Lower leg skin (tissue), 4 donors: ENCODE measurements at places on chromosomes 16 and 17. TPM values are rescaled to one million over a fixed set of nuclear protein-coding genes. Genes with fewer than 3 reads are reported as not detected.

- DNase-seq, result no peak
These were observed 250.2 kb downstream of the HS3ST4 start for GRCh38 chr16:25941800-25942499.

DNA sequence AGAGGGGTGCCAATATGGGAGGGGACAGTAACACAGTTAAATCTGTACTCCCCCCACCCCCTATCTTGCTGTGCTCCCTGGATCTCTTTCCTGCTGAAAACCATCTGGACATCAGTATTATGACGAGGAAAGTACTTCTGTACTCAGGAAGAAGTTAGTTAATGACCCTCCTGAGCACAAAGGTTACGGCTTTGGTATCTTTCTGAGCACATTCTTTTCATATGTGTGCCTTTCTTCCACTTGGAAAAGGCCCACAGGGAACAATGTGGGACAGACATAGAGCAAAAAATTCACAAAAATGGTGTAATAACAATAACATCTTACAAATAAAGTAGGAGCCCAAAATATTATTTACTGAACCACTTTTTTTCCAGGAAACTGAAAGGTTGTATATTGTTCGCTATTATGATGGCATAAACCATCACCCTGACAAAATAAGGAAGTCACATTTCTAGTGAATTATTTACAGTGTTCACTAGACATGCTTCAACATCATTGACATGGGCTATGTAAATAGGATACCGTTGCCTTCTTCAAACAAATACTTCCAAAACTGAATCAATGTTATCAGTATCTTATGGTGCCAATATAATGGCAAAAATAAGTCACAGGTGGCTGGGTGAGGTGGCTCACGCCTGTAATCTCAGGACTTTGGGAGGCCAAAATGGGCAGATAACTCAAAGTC, 5.5 kb downstream of the WIPI1 start:
- no peak for DNase-seq

DNA sequence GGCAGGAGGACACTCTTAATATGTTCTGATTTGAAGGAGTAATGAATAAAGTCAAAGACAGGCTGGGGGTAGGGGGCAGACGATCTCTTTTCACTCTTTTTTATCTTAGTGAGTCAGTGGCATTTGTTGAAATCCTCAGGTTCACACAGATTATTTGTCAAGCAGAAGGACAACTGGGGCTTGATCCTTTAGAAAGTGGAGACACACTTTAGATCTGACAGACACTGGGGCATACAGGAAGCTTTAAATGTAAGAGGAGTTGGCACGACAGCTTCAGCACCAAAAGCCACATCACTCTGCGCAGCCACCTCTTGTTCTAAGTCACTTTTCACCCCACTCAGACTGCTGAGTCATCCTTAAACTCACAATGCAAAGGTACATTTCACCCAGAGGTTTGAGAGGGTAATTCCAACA, 121.5 kb downstream of the STXBP4 start:
- DNase-seq, result no peak

GRCh38 chr16:16021988-16022682, 72.7 kb downstream of the ABCC1 start:
- peak; percentile 92 for DNase-seq

DNA sequence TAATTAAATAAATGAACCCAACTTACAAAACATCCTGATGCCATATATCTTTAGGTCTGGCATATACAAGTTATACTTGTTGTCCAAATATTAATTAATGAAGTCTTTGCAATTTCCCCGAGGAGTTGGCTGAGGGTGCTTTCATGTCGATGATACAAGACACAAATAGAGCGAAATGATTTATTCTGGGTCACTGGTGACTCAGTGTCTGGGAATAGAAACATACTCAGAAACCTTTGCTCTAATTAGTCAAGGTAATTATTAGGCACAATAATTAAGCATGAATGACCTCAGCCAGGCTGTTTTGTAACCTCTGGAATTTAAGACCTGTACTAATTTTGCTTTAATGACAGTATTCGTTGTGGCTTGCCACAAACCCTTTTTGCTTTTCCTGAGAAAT, 37.0 kb upstream of the HAPSTR1 start:
- no peak for DNase-seq

- DNase-seq, result no peak
These were observed 388.5 kb upstream of the CA10 start for GRCh38 chr17:52546990-52547389.

- DNase-seq, result no peak
These were observed 681 bp upstream of the MAPT start for GRCh38 chr17:45893725-45894021.

GRCh38 chr17:76200354-76200753, 39.9 kb downstream of the RNF157 start:
- DNase-seq, result no peak

DNA sequence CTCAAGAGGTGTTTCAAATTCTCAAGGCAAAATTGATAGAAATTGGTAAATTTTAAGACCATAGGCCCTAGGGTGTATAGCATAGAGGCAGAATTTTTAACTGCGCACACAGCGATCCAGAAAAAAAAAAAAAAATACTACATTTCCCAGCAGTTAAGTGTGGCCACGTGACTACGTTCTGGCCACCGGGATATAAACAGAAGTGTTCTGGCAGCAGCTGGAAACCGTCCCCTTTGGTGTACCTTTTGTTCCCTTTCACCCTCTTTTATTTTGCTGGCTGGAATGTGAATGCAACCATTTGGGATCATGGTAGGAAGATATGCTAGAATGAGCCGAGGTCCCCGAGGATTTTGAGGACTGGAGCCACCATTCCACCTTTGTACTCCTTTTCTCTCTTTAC, 52.7 kb upstream of the AKAP1 start:
- no peak for DNase-seq

DNA sequence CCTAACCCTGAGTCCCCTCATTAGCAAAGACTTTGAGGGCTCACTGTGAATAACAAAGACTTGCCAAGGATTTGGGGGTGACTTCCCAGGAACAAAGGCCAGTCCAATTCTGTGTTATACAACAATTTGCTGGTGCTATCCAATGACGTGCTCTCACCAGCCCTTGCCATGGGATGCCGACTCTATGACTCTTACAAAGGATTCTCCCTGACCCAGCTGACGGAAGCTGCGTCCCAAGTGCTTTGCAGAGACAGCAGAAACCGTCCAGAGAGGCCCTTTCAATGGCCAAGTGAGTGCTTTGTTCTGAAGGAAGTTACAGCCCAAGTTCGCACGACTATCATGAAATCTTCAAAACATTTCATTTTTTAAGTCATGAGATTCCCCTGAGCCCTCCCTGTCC, 345.3 kb upstream of the TNRC6C start:
- DNase-seq, result peak; percentile 81

GRCh38 chr16:2675021-2675420, 7.3 kb upstream of the KCTD5 start:
- DNase-seq, result no peak

DNA sequence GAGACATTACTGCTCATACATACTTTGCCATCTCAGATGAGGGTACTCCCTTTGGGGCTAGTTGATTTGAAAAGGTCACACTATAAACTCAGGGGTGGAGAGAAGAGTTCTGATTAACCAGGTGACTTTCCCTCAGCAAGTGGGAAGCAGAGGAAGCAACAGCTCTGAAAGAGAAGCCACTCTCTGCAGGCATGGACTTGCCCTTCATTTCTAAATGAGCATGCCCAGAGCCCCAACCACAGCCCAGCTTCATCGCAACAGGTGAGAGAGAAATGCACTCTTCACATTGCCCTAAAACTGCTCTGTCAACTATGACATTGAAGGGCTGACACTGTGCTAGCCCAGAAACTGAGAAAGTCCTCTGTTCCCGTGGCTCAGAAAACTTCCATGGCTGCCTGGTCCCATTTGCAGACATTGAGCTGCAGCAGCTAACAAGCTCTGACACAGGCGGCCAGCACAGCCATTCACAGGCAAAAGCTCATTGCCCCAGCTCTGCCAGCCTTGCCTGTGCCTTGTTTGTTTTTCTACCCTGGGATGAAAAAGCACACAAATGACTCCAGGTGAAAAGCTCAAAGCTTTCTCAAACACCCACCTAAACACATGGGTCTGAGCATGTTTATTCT, 419.8 kb upstream of the DYNLRB2 start:
- DNase-seq, result no peak

DNA sequence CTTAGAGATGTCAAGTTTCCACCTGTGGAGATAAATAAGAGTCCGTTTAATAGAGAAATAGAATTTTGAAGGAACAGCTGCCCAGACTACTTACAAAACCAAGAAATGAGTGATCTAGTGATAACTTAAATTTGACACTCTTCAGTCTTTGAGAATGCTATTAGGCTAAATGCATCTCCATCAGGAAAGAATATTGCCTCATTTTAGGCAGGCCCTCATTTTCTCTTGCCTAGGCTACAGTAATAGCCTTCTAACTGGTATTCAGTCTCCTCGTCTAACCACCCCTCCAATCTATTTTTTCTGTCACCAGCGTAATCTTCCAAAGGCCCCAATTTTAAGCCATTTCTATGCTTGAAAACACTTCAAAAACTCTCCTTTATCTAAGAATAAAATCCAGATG, 537.8 kb upstream of the CA10 start:
- no peak for DNase-seq

GRCh38 chr16:16867973-16868372, 489.0 kb downstream of the NPIPA7 start:
- no peak for DNase-seq

GRCh38 chr17:10737168-10737622, 7.4 kb upstream of the TMEM220 start:
- DNase-seq, result peak; percentile 53

DNA sequence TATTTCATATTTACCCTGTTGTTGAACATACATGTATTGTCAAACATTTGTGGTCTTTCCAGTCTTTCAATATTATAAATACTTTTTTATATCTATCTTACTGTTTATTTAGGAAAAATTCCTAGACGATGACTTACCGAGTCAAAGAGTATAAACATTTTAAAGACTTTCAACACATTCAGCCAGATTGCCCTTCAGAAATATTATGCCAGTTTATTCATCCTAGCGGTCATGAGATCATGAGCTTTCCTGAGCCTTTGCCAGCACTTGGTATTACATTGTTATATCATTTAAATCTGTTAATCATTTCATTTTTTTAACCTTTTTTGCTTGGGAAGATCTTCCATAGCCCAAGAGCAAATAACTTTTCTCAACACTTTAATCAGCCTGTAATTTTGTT, 197.4 kb downstream of the SPECC1 start:
- no peak for DNase-seq

- DNase-seq, result no peak
These were observed 12.3 kb upstream of the FASN start for GRCh38 chr17:82110298-82110697.

- DNase-seq, result no peak
These were observed 9.0 kb downstream of the TXNL4B start for GRCh38 chr16:72084445-72084844.

DNA sequence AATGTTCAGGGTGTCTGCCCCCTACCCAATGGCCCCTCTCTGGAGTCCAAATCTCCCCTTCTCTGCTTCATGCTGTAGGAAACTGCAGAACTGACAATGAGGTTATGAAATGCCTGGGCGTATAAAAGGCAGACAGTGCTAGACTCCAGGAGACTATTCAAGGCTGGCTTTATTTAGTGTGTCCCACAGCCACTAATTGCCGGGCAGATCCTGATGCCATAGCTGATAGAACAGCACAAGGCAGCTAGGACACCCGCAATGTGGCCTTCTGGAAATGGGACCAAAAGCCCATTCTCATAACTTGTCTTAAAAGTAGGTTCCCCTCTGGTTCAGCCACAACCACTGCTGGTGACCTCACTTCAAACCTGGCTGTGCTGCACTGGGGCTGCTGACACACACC, 28.5 kb upstream of the CD300E start:
- DNase-seq, result no peak

- no peak for DNase-seq
These were observed 57.3 kb downstream of the MAF start for GRCh38 chr16:79543219-79543618.

- no peak for DNase-seq
These were observed 6.7 kb downstream of the CAMTA2 start for GRCh38 chr17:4980644-4981216.

- DNase-seq, result no peak
These were observed 167.2 kb downstream of the CYB561 start for GRCh38 chr17:63278728-63279442.

GRCh38 chr16:75479421-75479990, 15.0 kb upstream of the TMEM170A start:
- no peak for DNase-seq

GRCh38 chr17:48439110-48439850, 9.3 kb upstream of the SKAP1 start:
- no peak for DNase-seq

GRCh38 chr17:81132770-81133723, 32.3 kb upstream of the PVALEF start:
- DNase-seq, result no peak

- DNase-seq, result no peak
These were observed 12.8 kb upstream of the PRR14 start for GRCh38 chr16:30637944-30638343.

DNA sequence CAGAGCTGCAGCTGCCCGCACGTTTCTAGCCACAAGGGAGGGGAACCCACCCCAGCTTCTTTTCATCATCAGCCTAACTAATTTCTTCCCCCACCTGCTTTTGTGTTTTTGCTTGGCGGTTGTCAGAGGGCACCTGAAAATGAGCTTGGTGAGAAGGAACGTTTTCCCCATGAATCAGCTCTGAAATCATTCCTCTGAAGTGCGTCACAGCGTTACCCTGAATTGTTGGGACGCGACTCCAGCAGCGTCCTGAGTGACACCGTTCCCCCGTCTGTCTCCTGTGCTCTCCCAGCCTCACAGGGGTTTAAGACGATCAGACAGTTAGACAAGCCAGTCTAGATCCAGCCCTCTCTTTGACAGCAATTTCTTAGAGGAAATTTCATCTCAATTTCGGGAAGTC, 722.9 kb upstream of the EEF2KMT start:
- DNase-seq, result no peak

The CDRT4 gene
- total RNA-seq, result 3.8 TPM

The SLC6A2 gene
- total RNA-seq, result 2.3 TPM

The ZBTB4 gene
- total RNA-seq, result 40.4 TPM

The ZP2 gene
- not detected for total RNA-seq

The ANKRD40CL gene
- not detected for total RNA-seq

The PRSS36 gene
- 2.3 TPM for total RNA-seq

The TLCD3A gene
- 80.0 TPM for total RNA-seq

The ARHGAP44 gene
- total RNA-seq, result 3.1 TPM

The FOXF1 gene
- total RNA-seq, result not detected

The NMRAL1 gene
- total RNA-seq, result 72.8 TPM

The GPRC5B gene
- 13.9 TPM for total RNA-seq

The NKD1 gene
- total RNA-seq, result 15.2 TPM
